ENCODE measurements at places on chromosomes 7 and 10. TPM values are rescaled to one million over a fixed set of nuclear protein-coding genes. Genes with fewer than 3 reads are reported as not detected.

The ZPBP gene
- total RNA-seq: not detected

The SYCE1 gene
- total RNA-seq: 1.7 TPM

The ATE1 gene
- total RNA-seq: 31.5 TPM

- DNase-seq: no peak
Measured at GRCh38 chr7:138170959-138171703, 94.9 kb downstream of the AKR1D1 start.

DNA sequence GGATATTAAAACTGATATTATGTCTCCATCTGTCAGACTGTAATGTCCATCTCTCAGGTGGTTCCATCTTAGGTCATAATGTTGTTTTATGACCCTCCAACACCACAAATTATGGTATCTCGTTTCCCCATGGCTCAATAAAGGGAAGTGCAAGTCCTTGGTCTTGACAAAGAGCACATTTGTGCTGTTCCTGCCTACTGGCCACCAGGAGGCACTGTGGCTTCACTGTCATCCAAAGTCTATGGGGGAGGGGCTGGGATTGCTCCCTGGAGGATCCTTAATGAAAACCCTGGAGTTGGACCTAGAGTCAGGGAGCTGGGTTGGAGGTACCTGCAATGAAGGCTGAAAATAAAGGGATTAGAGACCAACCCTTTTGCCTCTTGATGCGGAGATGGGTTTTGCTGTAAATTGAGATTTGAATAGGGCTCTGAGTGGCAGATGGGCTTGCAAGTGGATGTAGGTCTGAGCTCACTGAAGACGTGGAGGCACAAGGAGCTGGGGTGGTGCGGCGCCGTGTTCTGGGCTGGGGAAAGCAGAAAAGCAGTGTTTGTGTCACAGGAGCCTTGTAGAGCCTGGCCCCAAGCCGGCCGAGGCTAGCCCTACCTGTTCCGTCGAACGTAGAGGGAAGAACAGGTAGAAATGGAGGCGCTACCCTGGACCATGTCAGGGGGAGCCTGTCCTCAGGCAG is 180.5 kb upstream of the PRSS58 start:
- DNase-seq: no peak
